ENCODE measurements at places on chromosomes 5 and 9.

DNA sequence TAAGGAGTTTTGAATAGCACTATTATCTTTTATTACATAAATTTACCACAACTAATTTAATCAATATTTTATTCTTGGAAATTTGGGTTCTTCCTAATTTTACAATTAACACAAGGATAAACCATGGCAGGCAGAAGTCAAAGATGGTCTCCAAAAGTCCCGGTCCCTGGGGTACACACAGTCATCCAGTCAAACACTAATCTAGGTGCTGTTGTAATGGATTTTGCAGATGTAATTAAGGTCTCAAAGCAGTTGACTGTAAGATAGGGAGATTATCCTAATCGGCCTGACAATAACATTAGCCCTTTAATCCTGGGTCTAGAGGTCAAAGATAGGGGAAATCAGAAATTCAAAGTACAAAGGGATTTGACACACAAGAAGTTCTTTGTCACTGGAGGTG, 57.5 kb upstream of the HTR1A start:
- no peak for DNase-seq

GRCh38 chr9:112913326-112913725, 22.6 kb upstream of the SLC46A2 start:
- DNase-seq, result no peak

DNA sequence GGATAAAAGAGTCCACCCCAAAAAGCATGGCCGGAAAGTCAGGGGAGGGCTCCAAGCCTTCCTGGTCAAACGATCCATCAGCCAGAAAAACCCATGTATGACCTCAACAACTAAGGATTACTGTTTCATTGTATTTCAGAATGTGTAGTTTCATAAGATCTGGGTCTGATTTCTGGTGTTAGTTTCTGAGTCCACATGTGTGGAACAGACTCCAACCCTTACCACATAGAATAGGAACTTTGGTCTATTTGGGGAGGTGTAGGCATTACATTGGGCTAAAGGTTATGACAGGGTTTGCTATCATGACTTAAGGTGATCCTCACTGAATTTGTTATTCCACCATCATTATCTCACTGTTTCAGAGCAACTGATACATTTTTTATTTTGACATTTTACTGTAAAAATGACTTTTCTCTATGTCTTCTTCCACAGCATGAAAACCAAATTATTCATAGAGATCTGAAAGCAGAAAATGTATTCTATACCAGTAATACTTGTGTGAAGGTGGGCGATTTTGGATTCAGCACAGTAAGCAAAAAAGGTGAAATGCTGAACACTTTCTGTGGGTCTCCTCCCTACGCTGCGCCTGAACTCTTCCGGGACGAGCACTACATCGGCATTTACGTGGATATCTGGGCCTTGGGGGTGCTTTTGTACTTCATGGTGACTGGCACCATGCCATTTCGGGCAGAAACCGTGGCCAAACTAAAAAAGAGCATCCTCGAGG, 33.5 kb downstream of the HMGCS1 start:
- DNase-seq, result no peak

GRCh38 chr5:50576265-50576664, 90.2 kb upstream of the PARP8 start:
- no peak for DNase-seq

DNA sequence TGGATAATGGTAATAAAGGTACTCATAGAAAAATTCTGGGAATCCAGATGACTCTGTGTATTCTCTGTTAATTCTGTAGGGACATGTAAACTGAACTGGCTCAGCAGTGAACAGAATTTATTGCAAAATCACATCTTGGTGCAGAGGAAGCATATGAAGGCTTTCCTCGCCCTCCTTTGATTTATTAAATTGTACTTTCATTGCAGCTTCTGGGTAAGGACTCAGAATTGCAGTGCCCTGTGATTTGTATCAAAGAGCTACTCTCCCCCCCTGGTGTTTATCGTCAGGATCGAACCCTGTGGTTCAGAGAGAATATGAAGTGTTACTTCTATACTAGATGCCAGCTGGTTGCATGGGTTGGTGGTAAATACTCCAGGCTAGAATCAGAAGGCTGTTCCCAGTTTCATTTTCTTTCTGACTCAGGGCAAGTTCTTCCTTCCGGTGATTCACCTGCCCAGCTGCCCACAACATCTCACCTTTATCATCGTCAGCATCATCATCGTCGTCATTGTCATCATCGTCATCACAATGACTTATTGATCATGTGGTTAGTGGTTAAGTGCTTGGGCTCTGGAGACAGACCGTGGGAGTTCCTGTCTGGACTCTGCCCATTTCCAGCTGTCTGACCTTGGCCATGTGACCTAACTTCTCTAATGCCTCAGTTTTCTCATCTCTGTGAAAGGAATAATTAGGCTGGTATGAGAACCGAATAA, 238.8 kb downstream of the ARHGAP26 start:
- DNase-seq, result no peak

- no peak for DNase-seq
Observed at GRCh38 chr5:66323529-66323895, 179.4 kb downstream of the SREK1 start.

DNA sequence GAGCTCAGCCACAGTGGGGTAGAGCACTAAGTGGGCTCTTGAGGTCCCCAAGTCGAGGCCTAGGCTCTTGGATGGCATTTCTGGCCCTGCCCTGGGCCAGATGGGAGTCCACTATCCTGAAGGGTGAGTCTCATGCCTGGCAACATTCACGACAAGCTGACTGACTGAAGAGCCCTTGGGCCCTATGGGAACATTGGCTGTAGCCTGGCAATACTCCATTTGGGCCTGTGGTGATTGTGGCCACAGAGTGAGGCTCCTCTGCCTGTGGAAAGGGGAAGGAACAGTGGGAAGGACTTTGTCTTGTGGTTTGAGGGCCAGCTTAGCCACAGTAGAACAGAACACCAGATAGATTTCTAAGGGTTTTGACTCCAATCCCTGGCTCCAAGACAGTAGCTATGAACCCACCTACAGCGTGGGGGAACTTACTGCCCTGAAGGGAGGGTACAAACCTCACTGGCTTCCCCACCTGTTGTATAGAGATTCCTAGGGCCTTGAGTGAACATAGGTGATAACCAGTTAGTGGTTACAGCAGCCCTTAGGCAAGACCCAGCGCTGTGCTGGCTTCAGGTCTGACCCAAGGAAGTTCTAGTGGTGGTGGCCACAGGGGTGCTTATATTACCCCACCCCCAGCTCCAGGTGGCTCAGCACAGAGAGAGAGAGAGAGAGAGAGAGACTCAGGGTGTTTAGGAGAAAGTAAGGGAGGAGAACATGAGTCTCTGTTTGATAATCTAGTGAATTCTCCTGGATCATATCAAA, 72.4 kb downstream of the KIAA0825 start:
- DNase-seq, result no peak
